ENCODE measurements at places on chromosomes 2 and 18.

DNA sequence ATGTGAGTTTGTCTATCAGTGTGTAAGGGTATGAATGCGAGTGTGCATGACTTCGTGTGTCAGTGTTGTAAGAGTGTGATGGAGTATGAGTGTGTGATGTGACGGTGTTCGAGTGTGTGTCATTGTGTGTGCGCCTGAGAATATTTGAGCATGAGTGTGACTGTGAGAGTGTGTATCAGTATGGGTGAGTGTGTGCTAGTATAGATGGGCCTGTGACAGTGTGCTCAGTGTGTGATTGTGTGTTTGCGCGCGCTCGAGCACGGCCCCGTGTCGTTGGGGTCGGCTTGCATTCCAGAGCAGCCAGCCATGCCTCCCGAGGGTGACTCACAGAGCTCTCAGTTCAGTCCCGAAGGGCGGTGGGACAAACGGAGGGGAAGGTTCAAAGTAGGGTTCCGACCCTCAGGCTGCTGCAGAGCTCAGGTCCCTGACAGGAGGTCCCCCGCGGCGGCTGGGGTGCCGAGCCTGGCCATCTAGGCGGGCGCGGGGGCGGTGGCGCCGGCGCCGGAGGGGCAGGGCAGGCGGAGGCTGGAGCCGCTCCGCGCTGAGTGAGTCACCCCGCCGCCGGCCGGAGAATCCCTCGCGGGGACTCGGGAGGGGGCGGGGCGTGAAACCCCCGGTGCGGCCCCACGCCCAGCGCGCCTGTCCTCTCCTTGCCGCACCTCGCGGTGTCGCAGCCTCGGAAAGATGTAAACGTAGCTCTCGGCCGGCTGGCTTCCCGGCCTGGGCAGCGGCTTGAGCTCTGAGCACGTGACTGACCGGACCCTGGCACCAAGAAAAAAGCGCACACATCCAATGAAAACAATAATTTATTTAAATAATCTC lies 3.8 kb downstream of the DLX2 start:
- DNase-seq: no peak

DNA sequence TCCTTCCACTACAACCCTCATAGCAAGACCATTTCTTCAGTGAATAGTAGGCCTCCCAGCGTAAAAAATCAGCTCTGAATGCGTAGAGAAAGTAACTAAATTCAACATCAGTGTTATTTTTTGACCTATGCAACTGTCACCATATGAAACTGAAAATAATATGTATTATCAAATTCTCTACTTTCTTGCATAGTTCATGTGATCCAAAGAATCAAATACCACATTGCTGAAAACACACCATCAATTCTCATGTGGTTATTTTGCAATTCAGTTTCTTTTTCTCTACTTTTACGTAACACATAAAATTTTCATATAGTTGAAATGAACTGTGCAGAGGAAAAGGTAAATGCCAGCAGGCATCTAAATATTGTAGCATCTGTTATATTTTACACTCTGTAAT lies 208.5 kb upstream of the SPOPL start:
- no peak for DNase-seq

GRCh38 chr2:168920504-168921157 lies 19.5 kb downstream of the G6PC2 start:
- DNase-seq: no peak

DNA sequence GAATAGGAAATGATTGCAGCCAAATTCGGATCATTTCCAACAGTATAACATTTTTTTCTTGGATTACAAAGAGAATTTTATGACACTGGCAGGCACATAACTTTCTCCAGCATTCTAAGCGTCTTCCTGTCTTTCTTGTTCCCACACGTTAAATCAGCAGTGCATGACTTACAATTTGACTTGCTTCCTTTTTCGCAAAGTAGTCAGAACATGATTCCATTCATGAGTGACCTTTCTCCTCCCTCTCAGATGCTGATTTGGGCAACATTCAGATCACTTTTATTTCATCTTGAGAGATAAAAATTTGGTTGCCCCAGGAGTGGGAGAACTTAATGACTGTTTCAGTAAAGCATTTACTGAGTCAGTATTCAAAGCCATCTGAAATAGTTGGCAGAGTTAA lies 858.7 kb upstream of the ACVR2A start:
- DNase-seq: no peak

DNA sequence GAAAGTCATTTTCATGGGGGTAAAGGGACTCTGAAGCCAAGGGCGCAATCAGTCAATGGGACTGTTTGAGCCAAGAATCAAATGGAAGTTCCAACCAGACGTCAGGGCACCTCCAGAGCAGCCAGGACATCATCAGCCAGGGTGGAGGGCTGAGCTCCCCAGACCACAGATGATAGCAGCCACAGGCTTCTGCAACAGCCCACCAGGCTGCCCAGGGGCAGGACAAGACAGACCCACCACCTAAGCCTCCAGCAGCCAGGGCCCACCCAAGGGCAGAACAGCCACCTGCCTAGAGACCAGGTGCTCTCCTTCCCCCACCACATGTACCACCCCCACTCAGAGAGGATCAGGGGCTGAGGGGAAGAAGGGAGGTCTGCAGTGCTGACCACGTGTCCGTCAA lies 53.8 kb upstream of the SLC66A3 start:
- DNase-seq: no peak

- DNase-seq: no peak
Measured at GRCh38 chr2:233081232-233081730, 21.1 kb downstream of the INPP5D start.

DNA sequence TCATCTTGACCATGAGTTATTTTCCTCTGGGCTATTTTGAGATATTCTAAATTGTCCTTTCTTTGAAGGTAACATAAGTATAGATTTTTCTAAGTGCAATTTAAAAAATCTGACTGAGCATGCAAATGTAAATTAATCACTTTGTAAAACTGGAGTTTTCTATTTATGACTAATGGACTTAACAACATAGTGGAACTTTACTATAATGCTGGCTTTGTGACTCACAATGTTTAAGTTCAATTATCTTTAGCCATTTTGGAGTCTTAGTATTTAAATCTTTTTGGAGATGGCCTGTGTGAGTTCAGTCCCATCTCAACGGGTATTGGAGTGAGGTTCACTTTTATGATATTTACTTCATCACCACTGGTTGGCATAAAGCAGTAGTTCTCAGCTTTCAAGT lies 35.2 kb upstream of the NOSTRIN start:
- DNase-seq: no peak

DNA sequence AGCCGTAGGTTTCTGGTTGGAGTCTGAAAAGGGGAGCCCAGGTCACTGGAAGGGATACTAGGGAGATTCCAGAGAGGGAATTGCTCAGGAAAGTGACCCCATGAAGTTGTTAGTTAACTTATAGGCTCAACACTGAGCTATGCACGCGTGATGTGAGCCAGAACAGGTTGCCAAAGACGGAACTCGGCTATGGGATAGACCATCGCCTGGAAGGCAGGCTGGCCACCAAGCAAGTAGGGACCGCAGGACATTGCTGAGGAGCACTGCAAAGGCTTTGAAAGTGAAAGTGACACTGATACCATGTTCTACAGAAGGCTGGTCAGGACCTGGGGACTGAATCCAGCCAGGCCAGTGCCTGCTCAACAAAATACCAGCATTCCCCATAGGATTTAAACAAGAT lies 7.3 kb downstream of the FARP2 start:
- no peak for DNase-seq

- DNase-seq: no peak
Measured at GRCh38 chr2:64852771-64853241, 136.4 kb upstream of the SLC1A4 start.

DNA sequence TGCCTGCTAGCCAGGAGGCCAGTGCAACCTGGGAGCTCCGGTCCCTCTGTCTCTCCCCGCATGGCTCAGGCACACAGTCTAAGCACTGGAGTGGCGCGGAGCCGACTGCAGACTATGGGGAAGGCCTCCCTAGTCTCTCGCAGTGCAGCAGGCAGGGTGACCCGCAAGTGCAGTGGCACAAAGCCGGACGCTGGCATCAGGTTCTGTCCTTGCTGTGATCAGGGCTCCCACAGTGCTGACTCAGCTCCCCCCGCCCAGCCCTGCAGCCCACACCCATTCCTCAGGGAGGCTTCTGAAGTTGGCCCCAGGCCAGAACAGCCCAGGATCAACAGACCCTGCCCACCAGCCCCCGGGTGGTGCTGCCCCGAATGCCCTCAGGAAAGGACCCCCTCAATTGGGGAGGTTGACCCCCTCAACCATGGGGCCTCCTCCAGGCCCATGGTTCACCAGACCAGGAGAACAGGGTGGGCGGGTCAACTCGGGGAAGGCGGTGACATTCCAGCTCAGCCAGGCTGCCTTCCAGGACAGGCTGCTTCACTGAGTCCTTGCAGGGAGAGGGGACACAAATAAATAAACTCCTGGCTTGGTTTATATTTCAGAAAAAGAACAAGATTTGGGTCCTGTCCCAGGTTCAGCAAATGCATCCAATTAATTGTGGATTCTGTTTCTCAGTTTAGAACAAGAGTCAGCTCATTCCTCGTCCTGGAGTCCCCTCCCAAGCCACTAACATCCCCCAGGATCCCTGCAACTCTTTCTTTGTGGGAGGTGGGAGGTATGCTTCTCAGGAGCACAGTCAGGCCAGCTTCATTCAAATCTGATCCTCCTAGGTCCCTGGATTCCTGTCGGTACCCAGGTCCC lies 12.2 kb downstream of the BIN1 start:
- DNase-seq: no peak

GRCh38 chr18:79516441-79516931 lies 120.8 kb downstream of the NFATC1 start:
- DNase-seq: no peak

DNA sequence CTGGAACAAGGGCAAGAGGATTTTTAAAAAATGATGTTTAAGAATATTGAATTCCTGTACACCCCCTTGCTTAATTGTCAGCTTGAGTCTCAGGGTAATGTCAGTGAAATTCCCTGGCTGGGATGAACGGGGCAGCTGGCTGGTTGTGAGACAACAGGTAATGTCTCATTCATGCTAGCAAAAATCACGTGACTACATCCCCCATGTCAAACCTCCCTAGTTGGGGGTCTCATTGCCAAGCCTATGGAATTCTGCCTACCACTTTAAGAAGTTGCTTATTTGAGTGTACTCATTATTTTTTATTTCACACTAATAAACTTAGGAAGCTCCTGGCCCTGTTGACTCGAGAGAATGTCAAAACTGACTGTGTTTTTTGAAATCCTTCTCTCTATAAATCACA lies 218.3 kb downstream of the ICOS start:
- DNase-seq: no peak

DNA sequence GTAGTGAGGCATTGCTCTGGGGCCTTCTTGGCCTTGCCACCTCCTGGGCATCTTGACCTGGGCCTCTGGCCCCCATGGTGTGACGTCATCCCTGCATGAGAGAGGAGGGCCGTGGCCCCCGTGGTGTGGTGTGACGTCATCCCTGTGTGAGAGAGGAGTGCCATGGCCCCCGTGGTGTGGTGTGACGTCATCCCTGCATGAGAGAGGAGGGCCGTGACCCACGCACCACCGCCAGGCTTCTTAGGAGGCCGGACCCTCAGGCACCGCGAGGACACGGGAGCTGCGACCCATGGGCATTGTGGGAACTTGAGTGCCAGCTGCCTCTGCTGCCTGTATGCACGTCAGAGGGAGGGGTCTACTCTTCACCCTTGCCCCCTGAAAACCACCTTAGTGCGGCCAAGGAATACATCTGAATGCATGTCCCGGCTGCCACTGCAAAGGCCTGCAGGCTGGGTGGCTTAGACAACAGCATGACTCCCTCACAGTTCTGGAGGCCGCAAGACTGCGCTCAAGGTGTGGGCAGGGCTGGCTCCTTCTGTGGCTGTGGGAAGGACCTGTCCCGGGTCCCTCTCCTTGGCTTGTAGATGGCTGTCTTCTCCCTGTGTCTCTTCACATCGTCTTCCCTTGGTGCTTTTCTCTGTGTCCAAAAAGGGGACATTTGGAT lies 20.8 kb upstream of the OTOS start:
- no peak for DNase-seq

DNA sequence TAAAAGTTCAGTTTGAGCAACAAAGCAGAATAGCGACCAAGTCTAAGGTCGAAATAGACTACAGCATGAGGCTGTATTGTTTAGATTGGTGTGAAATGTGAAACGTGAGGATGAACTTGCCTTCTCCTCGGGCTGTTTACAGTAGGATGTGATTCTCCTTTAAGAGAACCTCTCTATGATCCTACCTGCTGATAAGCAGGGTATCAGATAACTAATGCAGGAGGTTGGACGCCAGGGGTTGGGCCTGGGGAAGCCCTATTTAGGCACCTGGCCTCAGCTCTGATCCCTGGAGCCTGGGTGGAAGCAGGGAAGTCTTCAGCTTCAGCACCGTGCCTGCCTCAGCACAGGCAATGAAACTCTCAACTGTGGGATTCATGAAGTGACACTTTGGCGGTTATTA lies 11.4 kb downstream of the CRYGD start:
- DNase-seq: no peak

DNA sequence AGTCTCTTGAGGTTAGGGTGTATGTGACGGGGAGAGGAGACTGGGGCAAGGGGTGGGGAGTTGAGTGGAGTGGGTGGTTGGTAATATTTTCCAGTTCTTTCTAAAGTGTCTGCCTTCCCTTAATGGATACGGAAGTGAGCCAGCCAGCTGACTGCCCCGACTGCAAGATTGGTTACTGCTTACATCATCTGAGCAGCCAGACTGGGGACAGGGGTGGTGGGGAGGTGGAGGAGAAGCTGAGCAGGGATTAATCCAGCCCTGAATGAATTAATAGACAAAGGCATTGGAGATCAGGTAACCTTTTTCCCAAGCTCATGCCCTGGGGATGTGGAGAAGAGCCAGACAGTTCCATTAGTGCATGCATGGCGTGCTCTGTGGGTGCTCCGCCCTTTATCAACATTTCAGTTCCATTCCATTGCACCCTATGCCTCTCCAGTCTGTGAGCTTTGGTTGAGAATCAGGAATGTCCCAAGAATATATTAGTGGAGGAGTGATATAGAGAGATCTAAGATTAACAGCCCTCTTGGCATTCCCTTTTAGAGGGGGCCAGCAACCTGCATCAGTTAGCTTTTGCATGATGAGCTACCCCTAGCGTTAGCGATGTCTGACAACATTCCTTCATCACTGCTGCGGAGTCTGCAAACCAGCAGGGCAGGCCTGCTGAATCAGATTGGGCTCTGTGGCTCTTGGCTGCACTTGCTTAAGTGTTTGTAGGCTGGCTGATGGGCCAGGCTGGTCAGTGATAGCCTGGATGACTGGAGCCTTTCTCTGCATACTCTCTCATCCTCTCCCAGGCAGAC lies 67.4 kb downstream of the TNP1 start:
- no peak for DNase-seq

GRCh38 chr2:190478572-190479195 lies 55.8 kb downstream of the NEMP2 start:
- DNase-seq: no peak

- DNase-seq: no peak
Measured at GRCh38 chr2:189024901-189025618, 50.9 kb downstream of the COL3A1 start.

GRCh38 chr18:9684881-9685614 lies 23.1 kb upstream of the RAB31 start:
- no peak for DNase-seq

DNA sequence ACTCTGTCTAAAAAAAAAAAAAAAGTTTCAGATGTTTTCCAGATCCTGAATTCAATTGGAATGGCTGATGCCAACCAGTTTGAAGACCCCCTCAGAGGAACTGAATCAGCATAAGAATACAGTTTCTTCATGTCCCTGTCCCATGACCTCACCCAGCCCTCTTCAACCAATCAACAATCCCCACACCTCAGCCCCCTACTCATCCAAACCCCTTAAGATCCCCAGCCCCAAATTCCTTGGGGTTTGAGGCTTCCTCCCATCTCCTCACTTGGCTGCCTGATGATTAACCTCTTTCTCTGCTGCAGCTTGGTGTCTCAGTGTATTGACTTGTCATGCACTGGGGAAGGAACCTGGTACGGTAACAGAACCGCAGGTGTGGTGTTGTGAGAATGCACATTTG lies 97.6 kb upstream of the CABLES1 start:
- DNase-seq: no peak

Data from Panc1 (cell line).